ENCODE measurements at places on chromosomes 6 and 20. TPM values are rescaled to one million over a fixed set of nuclear protein-coding genes. Genes with fewer than 3 reads are reported as not detected.

DNA sequence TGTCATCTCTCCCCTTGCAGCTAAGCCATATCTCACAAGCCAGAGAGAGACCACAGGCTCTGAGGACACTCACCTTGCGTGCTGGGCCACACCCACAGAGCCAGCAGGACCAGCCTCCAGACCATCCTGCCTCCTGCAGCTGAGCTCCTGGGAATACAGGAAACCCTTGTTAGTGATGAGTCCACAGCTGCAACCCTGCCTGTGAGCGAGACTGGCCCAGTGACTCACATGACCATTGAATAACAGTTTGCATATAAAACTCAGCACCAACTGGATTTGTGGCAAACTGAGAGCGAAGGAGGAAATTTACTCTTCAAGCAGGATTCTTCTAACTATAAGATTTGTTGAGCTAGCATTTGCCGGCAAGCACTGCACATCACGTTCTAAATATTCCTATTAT, 3.0 kb downstream of the THBS2 start:
- DNase-seq, result no peak

DNA sequence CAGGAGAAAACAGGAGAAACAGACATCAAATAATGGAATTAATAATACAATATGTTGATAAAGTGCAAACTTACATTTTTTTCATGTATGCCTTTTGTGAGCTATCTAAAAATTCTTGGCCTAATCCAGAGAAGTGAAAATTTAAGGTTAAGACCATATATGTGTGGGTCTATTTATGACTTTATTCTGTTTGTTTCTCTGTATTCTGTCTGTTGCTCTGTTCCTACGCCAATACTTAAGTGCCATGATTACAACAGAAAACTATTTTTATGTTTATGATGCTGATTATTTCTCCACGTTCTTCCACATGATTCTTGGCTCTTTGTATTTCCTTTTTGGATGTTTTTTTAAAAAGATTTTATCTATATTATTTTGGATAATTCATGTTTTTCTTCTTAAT, 109.6 kb upstream of the MAP3K4 start:
- no peak for DNase-seq

DNA sequence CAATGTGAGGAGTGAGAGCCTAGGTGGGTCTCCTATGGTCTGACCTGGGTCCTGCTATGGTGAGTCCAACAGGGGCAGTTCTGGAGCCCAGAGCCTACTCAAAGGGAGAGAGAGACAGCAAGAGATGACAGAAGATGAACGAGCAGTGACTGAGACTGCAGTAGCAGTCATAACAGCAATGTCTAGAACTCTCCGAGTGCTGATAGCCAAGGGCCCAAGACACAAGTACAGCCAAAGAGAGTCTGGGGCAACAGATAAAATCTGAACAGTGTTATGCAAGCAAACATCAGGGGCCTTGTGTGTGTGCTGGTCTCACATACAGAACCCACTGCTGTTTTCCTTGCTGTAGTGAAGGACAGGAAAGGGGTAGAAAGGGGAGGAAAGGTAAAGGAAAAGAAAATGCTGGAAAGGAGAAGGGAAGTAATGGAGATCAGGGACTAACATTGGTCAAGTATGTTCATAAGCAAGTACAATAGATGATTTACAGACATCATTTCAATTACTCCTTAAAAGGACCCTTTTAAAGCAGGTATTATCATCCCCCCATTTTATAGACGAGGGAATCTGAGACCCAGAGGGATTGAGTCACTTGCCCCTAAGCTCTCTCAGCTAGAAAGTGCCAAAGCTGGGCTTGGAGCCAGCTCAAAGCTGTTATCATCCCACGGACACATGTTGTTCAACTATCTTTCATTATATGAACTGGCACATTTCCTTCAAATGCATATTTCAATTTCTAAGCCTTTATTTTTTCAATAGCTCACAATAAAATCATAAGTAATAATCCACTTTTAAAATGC, 182.3 kb upstream of the RAB32 start:
- no peak for DNase-seq

GRCh38 chr6:13613029-13613594, 2.0 kb upstream of the NOL7 start:
- no peak for DNase-seq

DNA sequence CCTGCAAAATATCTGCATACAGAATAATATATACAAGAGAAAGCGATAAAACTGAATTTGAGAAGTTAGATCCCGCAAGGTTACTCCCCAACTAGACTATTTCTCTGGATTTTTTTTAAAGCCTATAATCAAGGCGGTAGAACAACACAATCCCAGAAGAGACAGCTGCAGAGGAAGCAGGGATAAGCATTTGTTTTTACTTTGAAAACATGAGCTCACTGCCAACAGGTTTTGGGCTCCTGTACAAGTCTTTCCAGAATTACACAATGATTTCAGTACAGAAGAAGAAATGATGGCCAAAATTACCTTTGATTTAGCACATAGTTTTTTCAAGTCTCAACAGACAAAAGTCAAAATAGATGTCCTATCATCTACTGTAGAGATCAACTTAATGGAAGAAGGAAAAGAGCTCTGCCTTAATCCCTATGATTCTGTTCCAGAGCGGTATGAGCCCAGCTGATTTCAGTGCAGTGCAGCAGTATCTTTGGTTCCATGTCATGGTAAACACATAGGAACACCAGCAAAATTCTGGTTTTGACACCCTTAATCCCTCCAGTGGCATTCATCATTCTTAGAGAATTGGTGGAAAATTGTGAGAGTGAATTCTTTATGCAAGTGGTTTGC, 304.3 kb downstream of the HDGFL1 start:
- no peak for DNase-seq

GRCh38 chr6:158207422-158207788, 39.3 kb downstream of the GTF2H5 start:
- DNase-seq, result peak; percentile 38

DNA sequence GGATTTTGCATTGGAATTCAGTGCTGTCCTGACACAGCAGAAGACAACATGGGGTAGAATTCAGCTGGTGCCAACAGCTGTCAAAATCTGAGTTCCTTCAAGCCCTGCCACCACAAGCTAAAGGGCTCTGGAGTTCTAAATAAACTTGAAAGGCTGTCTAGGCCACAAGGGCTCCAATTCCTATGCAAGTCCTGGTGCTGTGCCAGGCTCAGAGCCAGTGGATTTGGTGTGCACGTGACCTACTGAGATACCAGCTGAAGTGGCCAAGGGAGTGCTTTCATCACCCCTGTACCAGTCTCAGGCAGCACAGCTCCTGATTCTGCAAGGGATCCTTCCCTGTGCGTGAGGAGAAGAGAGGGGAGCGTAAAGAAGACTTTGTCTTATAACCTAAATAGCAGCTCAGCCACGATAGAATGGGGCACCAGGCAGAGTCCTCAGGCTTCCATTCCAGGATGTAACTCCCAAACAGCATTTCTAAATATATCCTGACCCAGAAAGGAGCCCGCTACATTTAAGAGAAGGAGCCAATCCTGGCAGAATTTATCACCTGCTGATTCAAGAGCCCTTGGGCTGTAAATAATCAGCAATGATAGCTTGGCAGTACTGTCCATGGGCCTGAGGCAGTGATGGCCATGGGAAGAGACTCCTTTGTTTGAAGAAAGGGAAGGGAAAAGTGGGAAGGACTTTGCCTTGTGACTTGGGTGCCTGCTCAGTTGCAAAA, 881.2 kb upstream of the EPHA7 start:
- DNase-seq, result no peak

DNA sequence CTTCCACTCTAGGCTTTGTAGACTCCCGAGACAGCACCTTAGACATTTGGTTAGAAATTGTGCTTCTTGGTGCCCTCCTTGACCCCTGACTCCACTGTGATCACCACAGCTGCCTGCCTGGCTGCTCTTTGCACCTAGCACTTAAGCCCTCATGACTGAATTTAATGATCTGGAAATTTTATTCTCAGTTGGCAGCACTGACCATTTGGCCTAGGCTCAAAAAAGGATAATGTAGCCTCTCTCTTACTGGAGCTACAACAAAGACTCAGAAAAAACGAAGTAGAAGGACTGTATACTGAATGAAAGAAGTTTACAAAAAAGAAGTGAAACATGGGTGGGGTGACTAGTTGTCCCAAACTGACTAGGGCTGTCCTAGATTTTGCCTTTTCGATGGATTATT, 11.3 kb upstream of the ABRACL start:
- no peak for DNase-seq

SEMG1 gene
- not detected for total RNA-seq

RNF182 gene
- not detected for total RNA-seq

OR2B6 gene
- total RNA-seq, result not detected

THBS2 gene
- total RNA-seq, result not detected
